D721Med (cell line): ENCODE measurements at places on chromosomes 3 and 15.

DNA sequence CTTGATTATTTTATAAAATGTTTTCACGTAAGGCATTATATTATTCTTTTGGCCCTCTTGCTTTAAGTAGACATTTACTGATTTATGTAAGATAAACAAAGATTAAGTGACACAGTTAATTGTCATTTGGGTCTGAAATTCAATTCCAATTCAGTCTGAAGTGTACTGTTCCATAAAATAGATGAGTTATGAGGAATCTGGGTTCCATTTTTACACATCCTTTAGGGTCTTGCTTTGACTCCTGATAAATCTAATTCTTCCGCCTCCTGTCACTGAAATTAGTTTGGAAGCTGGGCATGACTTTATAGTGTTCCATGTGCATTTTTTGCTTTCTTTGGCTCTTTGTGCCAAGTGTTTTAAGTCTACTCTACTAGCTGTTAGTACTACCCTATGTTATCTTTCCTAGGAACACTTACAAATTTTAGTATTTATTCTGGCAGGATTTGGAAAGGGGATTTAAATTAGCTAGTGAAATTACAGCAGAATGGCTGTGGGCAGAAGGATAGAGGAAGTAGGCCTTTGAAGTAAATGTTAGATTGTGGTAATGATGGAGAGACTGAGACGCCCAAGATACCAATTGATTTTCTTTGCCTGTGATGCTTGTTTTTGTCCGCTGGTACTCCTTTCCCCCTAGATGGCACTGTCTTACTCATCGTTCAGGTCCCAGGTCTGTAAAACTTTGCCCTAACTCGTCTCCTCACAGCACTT lies 14.3 kb downstream of the ARL8B start:
- no peak for DNase-seq

DNA sequence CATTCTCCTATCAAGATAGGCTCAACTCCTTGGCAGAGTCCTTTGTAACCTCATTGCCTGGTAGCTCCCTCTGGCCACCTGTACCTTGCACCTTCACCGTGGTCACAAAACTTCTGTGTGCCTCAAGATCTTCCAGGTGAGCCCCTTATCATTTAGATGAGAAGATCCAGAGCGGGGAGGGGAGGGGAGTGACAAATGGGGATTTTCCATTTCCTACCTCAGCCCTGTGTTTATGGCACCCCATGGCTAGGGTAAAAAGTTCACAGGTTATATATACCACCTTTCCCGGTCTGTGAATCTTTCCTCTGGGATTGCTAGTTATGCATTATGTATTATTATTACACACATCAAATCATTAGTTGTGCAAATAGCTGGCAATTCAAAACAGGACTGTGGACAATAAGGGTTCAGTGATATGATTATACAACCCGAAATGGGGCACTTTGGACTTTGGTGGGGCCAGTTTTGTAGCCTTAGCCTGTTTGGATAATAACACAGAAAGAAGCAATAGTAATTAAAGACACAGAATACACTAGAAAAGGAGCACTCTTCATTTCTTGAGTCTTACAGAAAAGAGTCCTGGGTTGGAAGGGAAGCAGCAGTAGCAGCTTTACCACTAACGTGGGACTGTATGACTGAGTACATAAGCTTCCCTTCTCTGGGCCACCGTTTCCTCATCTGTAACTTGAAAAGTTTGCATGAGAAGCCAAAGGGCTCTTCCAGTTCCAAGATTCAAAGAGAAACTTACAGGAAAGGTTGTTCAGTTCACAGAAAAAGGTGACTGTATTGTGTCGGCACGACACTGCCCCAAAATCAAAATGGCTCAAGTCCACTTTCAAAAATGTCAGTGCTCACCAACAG lies 7.1 kb downstream of the TLE3 start:
- no peak for DNase-seq

- no peak for DNase-seq
Measured at GRCh38 chr15:58934114-58934447, 602 bp upstream of the SLTM start.

GRCh38 chr3:151346292-151346691 lies 16.9 kb upstream of the P2RY13 start:
- no peak for DNase-seq

- DNase-seq, result no peak
Measured at GRCh38 chr3:83498361-83499016, 1460.3 kb upstream of the CADM2 start.

DNA sequence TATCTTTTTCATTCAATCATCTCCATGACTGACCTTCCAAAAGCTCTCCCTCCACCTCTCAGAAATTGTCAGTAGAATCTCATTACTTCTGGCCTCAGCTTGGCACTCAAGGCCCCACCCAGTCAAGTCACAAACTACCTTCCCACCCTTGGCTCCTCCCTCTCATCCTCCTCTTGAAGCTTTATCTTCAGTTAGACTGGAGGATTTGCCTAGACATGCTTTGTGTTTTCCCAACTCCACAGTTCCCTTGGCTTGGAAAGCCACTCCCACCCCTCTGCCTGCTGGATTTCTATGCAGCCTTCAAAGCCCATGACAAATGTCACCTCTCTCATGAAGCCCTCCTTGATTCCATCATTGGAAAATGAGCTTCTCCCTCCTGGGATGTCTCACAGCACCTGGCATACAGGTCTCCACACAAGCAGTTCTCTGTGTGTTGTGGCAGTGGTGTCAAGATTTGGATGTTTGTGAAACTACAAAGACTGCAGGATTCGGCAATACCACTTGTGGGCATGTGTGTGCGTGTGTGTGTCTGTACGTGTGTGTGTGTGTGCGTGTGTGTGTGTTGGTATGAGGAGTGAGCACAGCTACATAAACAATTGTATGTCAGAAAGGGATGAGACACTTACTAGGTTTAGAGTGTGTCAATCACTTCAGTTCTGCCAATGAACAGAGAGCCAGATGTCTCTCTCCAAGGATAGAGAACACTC lies 45.3 kb upstream of the VPS8 start:
- DNase-seq, result no peak

DNA sequence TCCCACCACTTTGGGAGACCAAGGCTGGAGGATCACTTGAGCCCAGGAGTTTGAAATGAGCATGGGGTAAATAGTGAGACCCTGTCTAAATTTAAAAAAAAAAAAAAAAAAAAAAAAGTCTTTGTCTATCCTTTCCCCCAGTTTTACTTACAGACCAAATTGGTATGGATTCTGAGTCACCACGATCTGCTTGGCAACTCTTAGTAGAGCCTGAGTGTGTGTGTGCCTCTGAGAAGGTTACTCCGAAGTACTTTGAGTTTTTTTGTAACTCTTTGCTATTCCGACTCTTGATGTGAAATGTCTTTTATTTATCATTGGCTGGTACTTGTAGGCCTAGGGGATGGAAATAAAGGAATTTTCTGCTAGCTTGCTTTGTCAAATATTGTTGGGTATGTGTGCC lies 63.3 kb downstream of the RBM6 start:
- DNase-seq, result no peak

- no peak for DNase-seq
Measured at GRCh38 chr3:55445551-55445950, 41.6 kb downstream of the WNT5A start.

DNA sequence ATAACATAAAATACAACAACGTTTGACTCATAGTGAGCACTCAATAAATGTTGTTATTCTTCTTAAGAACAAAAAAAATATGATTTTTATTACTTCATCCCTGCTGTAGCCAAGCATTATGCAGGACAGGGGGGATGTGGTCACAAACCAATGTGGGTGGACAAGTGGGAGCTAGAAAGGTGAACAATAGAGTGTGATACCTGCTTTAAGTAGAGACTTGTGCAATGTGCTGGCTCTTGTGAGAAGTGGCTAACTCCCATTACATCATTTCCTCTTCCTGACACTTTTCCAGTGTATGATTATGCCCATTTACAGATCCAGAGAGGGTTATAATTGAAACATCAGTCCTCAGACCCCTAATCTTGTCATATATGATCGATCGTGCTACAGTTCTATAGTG lies 193.6 kb downstream of the UBE2E2 start:
- no peak for DNase-seq

- DNase-seq, result no peak
Measured at GRCh38 chr15:39756806-39757522, 25.7 kb downstream of the FSIP1 start.

DNA sequence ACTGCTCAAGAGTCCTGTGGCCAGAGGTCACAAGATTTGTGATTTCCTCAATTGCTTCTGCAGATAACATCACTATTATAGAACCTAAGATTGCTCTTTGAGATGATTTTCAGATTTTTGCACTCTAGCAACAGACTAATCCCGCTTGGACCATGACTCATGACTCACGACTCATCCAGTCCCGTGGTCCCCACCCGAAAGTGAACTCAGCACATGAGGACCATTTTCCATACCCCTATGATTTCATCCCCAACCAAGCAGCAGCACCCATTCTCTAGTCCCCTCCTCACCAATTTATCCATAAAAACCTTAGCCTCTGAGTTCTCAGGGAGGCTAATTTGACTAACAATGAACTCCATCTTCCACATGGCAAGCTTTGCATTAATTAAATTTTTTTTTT lies 106.3 kb upstream of the ALCAM start:
- no peak for DNase-seq

- no peak for DNase-seq
Measured at GRCh38 chr3:145754605-145755289, 406.2 kb downstream of the PLOD2 start.

GRCh38 chr15:48759921-48760320 lies 50.9 kb downstream of the CEP152 start:
- DNase-seq, result no peak

DNA sequence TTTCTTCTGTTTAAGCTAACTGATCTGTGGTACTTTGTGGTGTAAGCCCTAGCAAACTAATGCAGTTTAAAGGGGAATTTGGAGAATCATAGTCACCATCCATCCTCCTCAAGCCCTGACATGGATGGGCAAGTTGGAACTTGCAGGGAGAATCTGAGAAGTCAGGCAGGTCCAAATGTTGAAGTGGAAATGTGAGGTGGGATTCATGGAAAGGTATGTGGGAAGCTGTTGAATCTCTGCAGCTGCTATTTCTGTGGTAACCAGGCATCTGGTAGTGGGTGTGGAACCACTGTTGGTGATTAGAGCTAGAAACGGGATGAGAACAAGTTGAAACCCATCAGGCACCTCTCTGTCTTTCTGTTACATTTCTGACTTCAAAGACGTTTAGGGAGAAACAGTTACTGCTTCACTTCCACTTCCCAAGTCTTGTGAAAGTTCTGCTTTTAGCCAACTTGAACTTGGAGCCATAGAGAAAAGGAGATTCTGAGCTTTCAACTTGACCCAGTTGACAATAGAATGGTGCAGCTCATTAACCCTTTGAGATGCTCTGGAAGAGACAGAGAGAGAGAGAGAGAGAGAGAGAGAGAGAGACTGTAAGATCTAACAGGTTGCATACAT lies 38.1 kb upstream of the NMNAT3 start:
- DNase-seq, result no peak
